ENCODE measurements at places on chromosomes 4 and X.

DNA sequence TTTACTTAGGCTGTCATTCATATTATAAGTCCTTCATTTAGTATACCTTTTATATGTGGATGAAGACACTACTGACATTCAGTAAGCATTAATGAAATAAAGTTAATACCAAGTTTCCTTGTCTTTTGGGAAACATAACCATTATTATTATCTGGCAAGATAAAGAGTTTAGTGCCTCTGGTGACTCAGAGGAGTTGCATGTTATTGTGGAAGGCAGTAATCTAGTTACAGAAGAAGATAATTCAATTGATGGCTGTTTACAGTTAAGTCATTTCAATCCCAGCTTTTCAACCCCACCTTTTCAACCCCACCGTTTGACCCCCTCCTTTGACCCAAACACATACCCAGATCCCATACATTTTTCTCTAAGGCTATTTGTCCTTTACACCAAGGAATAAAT is 143.8 kb downstream of the FANCB start:
- DNase-seq: no peak

- no peak for DNase-seq
Observed at GRCh38 chr4:90078440-90078839, 48.8 kb upstream of the CCSER1 start.

DNA sequence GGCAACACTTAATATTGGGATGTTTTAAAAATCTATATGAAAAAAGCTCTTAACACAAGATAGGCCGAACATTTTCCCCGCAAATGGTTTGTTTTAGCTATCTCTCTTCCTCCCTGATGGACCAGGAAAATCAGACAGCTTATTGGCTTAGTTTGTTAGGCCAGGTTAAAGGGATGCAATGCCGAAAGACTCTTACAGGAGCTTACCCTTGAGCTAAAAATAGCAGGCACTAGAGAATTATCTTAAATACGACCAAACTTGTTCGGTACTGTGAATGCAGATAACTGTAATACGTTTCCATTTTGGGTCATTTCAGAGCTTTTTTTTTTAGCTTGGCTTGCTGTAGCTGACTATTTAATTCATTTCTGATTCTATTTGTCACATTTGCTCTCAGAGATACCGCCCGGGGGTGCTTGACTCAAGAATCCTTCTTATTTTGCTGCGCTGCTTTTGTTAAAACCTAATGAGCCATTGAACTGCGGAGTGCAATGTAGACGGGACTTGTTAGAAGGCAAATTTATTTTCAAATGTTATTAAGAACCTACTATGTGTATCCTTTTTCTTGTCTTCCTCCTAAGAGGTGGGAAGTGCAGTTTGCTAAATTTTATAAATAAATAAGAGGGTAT is 23.3 kb downstream of the PPARGC1A start:
- no peak for DNase-seq

DNA sequence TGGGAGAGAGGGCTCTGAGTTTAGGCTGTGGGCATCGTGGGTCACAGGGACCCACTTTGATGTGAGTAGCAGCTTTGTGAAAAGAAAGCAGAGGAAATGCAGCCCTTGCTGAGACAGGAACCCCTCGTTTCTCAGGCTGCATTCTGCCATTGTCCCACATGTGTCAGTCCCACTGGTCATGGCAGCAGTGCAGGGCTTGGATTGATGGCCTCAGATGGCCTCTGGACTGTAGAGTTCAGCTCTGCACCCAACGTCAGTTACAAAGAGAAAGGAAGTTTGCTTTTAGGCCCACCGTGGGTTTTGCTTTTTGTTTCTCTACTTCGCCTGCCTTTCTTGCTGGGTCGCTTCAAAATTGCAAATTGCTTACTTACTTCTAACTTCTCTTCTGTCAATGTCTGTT is 248.3 kb upstream of the KLF3 start:
- no peak for DNase-seq

GRCh38 chrX:153673428-153674218 is at the start of gene PNCK:
Gene PNCK, minus strand, starts transcription at chrX:153673813. Its CDS starts 737 bp downstream, at chrX:153673076.
- no peak for DNase-seq

Data from stimulated activated CD8-positive, alpha-beta memory T cell treated with anti-CD3 and anti-CD28 coated beads, Interleukin-4, amount 100 ng/mL, for 1 hour (primary cell).